Urothelium cell line (cell line): ENCODE measurements at places on chromosomes 5 and 9.
A peak's percentile ranks its signal among the peaks of the same experiment; 100 is the strongest.

GRCh38 chr5:93915142-93915553 is 173.7 kb upstream of the POU5F2 start:
- peak; percentile 16 for DNase-seq

DNA sequence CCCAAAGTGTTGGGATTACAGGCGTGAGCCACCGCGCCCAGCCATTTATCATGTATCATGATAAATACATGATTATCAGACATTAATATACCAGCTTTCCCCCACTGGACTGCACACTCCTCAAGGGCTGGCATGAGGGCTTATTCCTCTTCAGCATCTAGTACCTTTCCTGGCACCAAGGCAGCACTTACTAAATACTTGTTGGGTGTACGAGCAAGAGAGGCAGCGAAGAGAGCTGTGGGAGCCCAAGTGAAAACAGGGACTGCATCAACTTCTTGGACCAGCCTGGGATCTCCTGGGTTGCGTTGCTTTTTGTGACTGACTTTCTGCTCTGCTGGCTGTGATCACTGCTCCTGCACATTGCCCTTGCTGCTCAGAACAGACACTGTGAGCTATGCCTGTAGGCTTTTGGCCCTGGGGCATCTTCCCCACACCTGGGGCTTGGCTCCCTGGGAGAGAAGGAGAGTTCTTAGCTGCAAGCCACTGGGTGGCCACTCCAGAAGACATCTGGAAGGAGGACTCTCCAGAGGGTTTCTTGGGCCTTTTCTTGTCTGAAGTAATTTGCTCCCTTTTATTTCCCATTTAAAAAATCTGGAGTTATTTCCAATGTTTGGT is 224.3 kb downstream of the NR3C1 start:
- no peak for DNase-seq

- no peak for DNase-seq
Measured at GRCh38 chr9:24572406-24572805, 26.7 kb upstream of the IZUMO3 start.

- no peak for DNase-seq
Measured at GRCh38 chr5:160271836-160272235, 40.5 kb downstream of the CCNJL start.

DNA sequence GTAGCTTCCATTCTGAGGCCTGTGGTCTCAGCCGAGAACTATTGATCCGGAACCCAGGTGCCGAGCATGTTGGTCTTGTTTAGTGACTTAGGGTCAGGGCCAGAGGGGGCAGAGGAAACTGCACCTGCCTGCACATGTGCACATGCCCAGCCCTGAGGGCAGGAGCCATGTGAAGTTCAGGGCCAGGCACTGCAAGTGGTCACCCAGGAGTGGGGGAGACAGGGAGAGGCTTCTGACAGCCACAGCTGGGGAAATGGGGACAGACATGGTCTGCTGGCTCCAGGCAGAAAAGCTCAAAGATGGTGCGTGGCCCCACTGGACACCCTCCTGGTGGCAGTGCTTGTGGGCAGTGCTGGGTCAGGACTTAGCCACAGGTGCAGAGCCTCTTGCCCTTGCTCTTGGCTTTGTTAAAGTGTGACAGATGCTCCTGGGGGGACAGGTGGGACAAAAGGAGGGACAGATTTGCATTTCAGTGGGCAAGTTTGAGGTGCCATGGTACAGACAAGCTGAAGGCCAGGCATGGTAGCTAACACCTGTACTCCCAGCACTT is 134.4 kb downstream of the CACNA1B start:
- no peak for DNase-seq
